SJSA1 (cell line): ENCODE measurements at places on chromosomes 12 and 14. TPM values are rescaled to one million over a fixed set of nuclear protein-coding genes. Genes with fewer than 3 reads are reported as not detected.

Gene DNAH10
- total RNA-seq = 0.19 and 1.00 TPM in 2 replicates

Gene ZDHHC22
- total RNA-seq = 0.03 TPM in 1 of 2 replicates, not detected in the other

Gene SERPINA12
- total RNA-seq = not detected in 2 replicates

GRCh38 chr12:4174417-4174816 is 99.1 kb upstream of the CCND2 start:
- no peak for DNase-seq

DNA sequence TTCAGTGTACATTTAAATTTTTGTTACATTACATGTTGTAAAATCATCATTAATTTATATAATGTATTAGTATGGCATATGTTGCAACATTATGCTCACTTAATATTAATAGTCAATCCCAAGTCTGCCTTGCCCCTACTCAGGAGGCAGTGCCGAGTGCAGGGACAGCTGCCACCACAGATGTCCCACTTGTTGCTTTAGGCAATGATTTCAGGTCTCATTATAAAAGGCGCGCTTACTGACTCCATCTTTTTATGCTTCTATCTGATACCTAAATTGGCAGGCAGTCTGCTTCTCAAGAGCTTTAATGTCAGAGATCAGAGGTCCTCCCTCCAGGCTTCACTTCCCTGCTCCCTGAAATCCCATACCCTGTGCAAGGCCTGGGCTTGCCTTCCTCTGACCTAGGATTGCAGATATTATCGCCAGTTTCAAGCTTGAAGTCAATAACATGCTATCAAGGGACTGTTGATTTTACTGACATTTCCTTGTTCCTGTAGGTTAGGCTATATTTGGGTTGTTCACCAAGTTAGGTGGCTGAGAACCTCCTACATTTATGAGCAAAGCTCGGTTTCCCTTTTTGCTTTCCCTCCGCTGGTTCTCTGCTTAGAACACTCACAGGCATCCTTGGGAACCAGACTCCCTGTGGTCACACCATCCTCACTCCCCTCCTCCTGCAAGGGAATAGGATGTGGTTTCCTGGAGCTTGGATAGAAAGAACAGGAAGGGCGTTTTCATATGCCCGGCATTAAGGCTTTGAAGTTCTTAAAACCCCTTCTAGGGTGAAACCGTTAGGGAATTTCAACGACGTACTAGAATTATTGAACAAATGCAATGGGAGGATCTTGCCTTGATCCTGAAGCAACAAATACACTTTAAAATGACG is 208.4 kb upstream of the FKBP4 start:
- no peak for DNase-seq

- no peak for DNase-seq
These were observed 594 bp upstream of the CEP170B start for GRCh38 chr14:104864267-104865080.

Gene SLC5A8
- not detected in 2 replicates for total RNA-seq

Gene TUNAR
- total RNA-seq = not detected in 2 replicates

Gene TCL1B
- total RNA-seq = not detected in 2 replicates

Gene CLEC4A
- total RNA-seq = 0.16 TPM in 1 of 2 replicates, not detected in the other

Gene SAMD15
- total RNA-seq = 0.19 and 0.82 TPM in 2 replicates

Gene KRT80
- total RNA-seq = 1.5 and 4.0 TPM in 2 replicates

DNA sequence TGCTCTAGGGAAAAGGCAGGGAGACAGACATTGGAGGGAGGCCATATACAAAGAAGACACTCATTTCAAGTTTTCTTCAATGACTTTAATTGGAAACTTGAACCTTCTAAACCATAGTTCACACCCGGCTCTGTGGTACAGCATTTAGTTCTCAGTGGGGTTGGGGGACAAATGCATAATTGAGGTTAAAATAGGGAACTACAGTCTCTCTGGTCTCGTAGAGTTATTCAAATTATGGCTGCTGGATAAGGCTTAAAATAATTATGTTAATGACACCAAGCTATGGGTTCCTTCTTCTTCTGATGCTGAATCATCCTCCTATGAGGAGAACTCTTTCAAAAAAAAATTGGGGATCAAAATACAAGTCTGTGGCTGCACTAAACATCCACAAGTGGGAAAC is 3.8 kb upstream of the RPAP3 start:
- no peak for DNase-seq

- DNase-seq = peak; percentile 2
These were observed 20.8 kb downstream of the TRAFD1 start for GRCh38 chr12:112146123-112146522.

DNA sequence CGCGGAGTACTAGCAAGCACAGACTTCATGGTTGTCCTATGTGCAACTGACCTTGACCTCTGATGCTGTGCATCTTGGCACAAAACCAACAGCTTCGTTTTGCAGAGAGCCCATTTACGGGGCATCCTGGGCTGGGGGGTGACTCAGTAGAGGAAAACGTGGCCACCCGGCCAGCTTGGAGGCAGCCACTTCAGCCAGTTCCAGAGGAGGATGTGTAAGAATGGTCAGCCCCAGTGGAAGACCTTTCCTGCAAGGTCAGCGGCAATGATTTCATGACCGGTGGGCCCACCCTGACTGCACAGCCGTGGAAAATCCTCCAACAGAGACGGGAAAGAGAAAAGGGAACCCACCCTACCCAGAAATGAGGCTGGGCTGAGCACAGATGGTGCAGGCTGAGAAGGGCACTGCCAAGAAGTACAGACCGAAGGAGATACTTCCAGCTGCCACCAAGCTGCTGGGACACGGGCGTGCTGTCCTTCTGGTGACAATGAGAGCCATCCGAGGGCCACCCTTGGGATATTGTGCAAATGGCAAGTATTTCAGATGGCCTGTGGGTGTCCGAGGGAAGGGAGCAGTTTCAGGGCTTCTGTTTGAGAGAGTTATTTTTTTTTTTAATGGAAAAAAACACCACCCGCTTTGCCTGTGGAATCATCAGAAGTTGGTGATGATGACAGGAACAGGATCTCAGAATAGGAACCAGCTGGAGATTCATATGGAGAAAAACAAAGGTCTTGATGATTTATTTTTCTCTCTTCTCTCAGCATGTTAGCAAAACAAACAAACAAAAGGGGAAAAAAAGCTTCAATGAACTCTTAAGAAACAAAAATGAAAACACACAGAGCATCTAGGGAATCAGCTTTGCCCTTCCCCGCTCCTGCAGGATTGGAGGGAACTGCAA is 120.2 kb upstream of the RFLNA start:
- DNase-seq = peak; percentile 82

- DNase-seq = no peak
These were observed 179.3 kb downstream of the RAD51B start for GRCh38 chr14:67998834-67999233.

DNA sequence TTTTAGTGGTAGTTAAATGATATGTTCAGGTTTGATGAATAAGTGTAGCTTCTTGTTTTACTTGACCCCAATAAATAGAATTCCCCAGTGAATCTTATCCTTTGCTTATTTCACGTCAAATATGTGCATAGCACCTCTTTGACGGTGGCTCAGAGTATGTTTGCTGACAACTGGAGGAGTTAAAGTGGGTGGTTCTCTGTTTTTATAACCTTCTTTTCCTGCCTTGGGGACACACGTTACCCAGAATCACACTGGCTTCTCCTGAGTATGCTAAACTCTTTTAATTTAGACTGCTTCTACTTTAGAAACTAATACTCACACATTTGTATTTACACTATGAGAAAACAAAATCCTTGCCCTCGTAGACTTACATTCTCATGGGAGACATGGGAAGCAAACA is 62.3 kb downstream of the TMTC2 start:
- DNase-seq = no peak

Gene LRIG3
- total RNA-seq = 30.6 and 51.8 TPM in 2 replicates

Gene MGP
- total RNA-seq = not detected in 2 replicates
